ENCODE measurements at places on chromosomes 2 and 18.
A peak's percentile ranks its signal among the peaks of the same experiment; 100 is the strongest.

DNA sequence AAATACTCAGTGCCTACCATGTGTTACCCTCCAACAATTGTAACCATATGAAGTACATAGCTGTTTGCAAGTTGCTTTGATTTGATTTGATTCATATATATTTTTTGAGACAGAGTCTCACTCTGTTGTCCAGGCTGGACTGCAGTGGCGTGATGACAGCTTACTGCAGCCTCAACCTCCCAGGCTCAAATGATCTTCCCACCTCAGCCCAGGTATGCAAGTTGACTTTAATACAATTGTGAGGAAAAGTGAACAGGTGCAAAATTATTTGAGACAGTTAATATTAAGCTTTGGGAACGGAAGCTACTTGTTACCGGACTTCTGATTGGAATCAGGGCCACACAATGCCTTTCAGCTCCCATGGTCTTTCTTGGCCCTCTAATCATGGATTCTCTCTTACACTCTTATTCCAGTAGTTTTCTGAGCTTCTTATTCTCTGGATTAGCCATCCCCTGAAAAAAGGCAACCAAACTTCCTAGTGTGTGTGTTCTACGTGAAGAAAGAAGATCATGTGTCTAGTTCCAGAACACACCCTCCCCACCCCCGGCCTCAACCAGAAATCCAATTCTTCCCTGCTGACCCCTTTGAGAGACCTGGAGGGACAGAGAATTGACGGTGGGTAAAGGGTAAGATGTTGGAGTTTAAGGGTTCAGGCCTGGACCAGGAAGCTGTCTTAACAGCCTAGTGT is 1.1 kb upstream of the RPL37A start:
- H3K4me1 ChIP-seq = peaks cover 8% of the 10 kb centered on the region
- H3K27me3 ChIP-seq = no peaks in the 10 kb centered on the region
- DNase-seq = no peak
- peaks cover 34% of the 10 kb centered on the region for H3K36me3 ChIP-seq
- H3K27ac ChIP-seq = peak overlapping the region; percentile 39
- H3K4me3 ChIP-seq = peak overlapping the region; percentile 83

- DNase-seq = no peak
- no peaks in the 10 kb centered on the region for H3K36me3 ChIP-seq
- H3K27ac ChIP-seq = peak overlapping the region; percentile 69
Measured at GRCh38 chr2:54482715-54483114, 26.6 kb downstream of the SPTBN1 start.

DNA sequence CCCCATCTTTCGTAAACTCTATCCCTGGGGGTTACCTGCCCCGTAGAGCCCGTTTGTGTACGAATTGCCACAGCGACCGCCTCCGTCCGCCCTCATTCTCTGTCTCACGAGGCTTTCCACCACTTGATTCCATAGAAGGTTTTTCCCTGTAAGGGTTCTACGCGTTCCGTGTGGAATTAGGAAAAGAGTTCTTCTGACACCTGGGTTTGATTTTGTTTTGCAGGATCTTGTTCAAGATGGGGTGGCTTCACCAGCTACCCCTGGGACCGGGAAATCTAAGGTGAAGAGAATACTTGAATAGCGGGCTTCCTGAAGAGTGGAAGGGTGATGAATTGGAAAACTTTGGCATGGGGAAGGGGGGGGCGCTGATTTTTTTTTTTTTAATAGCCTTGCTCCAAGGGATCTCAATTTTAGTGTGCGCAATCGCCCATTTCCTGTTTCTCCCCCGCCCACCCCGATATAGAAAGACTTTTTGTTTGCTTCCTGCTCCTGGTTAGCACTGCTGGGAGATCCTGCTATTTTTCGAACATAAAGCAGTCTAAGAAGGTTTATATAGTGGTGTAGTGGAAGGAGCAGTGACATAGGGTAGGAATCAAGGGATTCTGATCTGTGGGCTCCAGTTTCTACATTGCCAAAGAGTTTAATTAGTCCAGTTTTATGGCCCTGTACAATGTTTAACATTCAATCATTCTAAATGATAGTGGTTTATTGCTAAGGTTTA is 564 bp downstream of the GCC2 start:
- peaks cover 20% of the 10 kb centered on the region for H3K36me3 ChIP-seq
- H3K4me1 ChIP-seq = peaks cover 3% of the 10 kb centered on the region
- H3K27ac ChIP-seq = peak overlapping the region; percentile 88
- no peak for DNase-seq
- H3K4me3 ChIP-seq = peak overlapping the region; percentile 56

DNA sequence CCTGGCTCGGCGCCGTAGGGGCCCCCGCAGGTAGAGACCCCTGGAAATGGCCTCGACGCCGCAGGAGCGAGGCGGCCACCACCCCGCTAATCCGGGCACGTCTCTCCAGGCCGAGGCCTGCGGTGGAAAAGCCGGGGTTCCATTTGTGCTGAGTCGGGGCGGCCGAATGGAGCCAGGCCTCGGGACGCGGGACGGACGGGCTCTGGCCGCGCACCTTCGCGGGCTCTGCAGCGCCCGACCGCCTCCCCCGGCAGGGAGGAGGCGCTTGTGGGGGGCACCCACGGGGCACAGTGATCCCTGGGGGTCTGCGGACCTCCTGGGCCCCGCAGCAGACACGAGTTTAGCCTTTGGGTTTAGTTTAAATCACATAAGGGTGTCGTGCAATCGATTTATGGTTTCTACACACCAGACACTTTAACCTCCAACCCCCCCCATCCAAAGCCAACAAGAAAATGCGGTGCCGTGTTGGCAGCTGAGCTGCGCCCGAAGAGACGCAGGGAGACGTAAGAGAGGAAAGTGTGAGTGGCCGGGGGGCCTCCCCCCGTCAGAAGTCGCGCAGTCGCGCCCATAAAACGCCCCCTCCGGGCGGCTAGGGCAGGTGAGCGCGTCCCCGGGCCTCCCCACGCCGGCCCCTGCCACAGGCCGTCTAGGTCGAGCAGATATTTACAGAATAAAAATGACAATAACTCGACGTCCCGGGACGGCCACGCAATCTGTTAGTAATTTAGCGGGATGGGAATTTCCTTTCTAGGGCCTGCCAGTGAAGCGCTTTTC is 1.0 kb upstream of the NFATC1 start:
- no peaks in the 10 kb centered on the region for H3K27me3 ChIP-seq
- peak; percentile 84 for DNase-seq
- peak overlapping the region; percentile 99 for H3K27ac ChIP-seq
- H3K36me3 ChIP-seq = no peaks in the 10 kb centered on the region
- H3K4me1 ChIP-seq = peaks cover 17% of the 10 kb centered on the region

DNA sequence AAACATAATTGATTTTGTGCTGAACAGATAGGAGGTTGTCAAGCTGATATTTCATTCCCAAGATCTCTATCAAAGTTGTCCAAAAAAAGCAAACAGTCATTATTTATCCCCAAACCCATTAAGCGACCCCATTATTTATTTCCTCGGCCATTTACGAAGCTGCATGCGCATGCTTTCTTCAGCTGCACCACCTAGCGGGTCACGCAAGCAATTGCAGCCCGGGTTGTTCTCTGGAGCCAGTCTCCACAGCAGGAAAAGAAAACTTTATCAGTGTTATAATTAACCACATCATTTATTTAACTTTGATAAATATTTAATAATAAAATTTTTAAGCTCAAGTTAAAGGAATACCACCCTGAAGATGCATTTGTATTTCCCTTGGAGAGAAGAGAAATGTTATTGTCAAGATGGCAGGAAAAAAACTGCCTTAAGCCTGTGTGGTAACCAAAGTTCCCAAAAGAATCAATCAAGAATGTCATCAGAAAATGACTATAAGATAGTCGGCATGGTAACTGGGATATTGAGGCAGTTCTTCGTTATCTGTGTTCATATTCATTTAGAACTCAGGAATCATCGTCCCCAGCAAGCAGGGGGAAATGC is 304.7 kb downstream of the FBXO15 start:
- DNase-seq = no peak
- H3K4me1 ChIP-seq = no peaks in the 10 kb centered on the region
- H3K27ac ChIP-seq = no peak overlapping the region

DNA sequence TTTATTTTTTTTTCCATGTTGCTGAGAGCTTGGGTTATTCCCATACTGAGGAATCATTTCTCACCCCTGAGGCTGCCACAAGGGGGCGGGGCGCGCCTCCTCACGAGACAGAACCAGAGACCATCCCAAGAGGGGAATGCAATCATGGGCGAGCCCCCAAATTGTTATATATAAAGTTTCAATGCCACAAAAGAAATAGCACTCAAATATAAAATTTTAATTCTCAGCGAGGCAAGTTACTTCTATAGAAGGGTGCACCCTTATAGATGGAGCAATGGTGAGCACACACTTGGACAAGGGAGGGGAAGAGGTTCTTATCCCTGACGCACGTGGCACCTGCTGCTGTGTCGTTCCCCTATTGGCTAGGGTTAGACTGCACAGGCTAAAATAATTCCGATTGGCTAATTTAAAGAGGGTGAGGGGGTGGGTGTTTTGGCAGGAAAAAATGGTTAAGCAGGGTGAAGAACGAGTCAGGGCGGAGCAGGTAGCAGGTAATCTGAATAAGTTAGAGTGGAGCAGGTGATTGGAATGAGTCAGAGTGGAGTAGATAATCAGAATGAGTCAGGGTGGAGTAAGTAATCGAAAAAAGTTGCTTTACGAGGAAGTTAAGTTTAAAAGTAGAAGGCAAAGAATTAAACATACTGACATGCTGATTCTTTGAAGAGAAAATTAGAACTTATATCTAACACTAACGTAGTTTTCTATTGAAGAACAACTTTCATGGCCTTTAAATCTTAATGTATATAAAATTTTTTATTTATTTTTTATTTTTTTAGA is 177.5 kb downstream of the MTCL1 start:
- H3K27ac ChIP-seq = no peak overlapping the region
- no peaks in the 10 kb centered on the region for H3K27me3 ChIP-seq
- no peak overlapping the region for H3K4me3 ChIP-seq
- DNase-seq = no peak
- H3K36me3 ChIP-seq = no peaks in the 10 kb centered on the region

DNA sequence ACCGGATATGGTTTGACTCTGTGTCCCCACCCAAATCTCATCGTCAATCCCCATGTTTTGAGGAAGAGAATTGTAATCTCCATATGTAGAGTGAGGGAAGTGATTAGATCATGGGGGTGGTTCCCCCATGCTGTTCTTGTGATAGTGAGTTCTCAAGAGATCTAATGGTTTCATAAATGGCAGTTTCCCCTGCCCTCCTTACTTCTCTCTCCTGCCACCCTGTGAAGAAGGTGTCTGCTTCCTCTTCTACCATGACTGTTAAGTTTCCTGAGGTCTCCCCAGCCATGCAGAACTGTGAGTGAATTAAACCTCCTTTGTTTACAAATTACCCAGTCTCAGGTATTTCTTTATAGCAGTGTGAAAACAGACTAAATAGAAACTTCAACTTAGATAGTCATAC is 69.5 kb downstream of the SESTD1 start:
- no peak for DNase-seq
- no peak overlapping the region for H3K4me3 ChIP-seq
- peaks cover 12% of the 10 kb centered on the region for H3K36me3 ChIP-seq
- H3K27me3 ChIP-seq = no peaks in the 10 kb centered on the region

DNA sequence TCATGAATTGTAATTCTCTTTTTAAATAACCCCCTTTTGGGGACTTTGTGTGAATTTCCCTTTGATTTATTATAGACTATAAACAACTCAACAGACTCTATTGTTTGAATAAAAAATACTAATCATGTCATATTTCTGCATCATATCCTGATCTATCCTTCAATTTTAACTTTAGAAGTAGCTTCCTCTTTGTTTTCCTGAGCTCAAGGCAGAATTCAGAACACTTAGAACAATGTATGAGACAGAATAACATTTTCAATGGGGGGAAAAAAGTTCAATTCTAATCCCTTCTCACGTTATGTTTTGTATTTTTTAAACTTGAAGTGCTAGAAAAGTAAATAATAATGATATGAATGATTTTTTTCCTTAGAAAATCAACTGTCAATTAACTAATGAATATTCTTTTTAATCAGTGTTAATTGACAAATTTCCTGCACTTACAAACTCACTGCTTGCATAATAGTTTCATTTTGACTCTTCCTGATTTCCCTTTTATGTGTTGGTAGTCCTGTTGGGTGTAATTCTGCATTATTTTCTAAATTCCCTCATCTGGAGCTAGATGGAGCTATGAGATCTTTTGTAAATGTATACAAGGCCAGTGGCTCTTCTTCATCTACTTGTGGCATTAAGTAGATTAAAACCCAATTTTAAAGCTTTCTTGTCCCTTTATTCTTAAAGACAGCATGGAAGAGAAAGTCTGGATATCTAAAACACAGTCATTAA is 326.1 kb downstream of the PARD3B start:
- no peak for DNase-seq
- H3K27ac ChIP-seq = no peak overlapping the region
- peaks cover 5% of the 10 kb centered on the region for H3K4me1 ChIP-seq
- H3K4me3 ChIP-seq = no peak overlapping the region
- no peaks in the 10 kb centered on the region for H3K27me3 ChIP-seq
- no peaks in the 10 kb centered on the region for H3K36me3 ChIP-seq

DNA sequence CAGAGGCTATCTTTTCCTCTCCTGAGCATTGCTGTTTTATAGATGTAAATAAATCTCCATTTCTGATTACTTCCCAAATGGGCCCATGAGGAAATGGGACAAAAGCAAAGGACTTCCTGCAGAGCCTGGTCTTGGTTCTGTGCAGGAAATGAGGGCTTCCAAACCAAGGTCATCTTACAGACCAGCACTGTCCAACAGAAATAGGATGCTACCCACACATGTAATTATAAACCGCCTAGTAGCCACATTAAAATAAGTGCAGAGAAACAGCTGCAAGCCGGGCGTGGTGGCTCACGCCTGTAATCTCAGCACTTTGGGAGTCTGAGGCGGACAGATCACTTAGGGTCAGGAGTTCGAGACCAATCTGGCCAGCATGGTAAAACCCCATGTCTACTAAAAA is 6.2 kb downstream of the TTL start:
- DNase-seq = no peak
- H3K27ac ChIP-seq = no peak overlapping the region
- H3K27me3 ChIP-seq = no peaks in the 10 kb centered on the region
- no peak overlapping the region for H3K4me3 ChIP-seq

DNA sequence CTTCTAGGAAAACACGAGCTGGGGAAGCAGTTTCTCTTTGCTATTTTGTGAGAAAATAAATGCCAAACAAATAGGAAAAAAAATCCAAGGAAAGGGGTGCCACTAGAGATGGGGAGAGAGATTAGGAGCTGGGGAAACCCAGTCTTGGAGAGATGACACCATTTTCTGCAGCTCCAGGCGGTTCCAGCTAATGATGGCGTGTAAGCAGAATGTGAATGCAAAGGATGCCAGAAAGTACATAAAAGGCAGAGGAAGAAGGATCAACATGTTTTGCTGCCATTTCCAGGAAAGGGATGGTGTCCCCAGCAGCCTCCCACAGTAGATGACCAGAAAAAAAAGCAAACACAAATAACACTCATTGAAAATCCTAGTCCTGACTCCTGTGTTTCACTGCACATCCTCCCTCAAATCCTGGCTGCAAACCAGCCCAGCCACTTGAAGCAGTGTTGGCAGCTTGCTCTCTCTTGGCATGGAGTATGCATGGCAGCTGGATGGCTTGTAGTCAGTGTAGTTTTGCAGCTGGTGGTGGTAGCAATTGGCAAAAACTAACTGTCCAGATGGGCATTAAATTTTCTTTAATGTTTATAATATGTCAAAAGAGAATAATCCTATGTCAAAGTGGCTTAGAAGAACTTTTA is 93.6 kb downstream of the FTCDNL1 start:
- DNase-seq = no peak
- no peaks in the 10 kb centered on the region for H3K4me1 ChIP-seq
- no peak overlapping the region for H3K4me3 ChIP-seq
- H3K36me3 ChIP-seq = no peaks in the 10 kb centered on the region
- no peak overlapping the region for H3K27ac ChIP-seq
- H3K27me3 ChIP-seq = no peaks in the 10 kb centered on the region

- H3K36me3 ChIP-seq = no peaks in the 10 kb centered on the region
- H3K4me1 ChIP-seq = no peaks in the 10 kb centered on the region
- no peak overlapping the region for H3K27ac ChIP-seq
- H3K4me3 ChIP-seq = no peak overlapping the region
- H3K27me3 ChIP-seq = no peaks in the 10 kb centered on the region
Measured at GRCh38 chr2:231910771-231911170, 15.4 kb downstream of the NPPC start.
